Activated CD8-positive, alpha-beta T cell treated with anti-CD3 and anti-CD28 coated beads, Interleukin-2, amount 10 ng/mL, durations not matched to agents 7 days and 5 days (primary cell): ENCODE measurements at places on chromosomes 1 and 21.
A peak's percentile ranks its signal among the peaks of the same experiment; 100 is the strongest.

- no peak for DNase-seq
Measured at GRCh38 chr1:203512848-203513584, 19.1 kb downstream of the OPTC start.

DNA sequence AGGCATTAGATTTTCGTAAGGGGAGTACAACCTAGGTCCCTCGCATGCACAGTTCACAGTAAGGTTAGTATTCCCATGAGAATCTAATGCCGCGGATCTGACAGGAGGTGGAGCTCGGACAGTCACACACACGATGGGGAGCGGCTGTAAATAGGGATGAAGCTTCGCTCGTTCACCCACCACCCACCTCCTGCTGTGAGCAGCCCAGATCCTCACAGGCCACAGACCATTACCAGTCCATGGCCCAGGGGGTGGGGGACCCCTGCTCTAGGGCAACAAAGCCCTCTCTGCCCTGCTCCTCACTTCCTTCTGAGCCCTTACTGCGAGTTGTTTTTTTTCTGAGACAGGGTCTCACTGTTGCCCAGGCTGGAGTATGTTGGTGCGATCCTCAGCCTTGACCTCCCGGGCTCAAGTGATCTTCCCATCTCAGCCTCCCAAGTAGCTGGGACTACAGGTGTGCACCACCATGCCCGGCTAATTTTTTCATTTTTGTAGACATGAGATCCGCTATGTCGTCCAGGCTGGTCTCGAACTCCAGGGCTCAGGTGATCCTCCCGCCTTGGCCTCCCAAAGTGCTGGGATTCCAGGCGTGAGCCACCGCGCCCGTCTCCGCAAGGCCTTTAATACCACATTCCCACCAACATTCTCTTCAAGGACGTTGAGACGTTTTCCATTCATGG lies 21.3 kb downstream of the TRPM2 start:
- no peak for DNase-seq

DNA sequence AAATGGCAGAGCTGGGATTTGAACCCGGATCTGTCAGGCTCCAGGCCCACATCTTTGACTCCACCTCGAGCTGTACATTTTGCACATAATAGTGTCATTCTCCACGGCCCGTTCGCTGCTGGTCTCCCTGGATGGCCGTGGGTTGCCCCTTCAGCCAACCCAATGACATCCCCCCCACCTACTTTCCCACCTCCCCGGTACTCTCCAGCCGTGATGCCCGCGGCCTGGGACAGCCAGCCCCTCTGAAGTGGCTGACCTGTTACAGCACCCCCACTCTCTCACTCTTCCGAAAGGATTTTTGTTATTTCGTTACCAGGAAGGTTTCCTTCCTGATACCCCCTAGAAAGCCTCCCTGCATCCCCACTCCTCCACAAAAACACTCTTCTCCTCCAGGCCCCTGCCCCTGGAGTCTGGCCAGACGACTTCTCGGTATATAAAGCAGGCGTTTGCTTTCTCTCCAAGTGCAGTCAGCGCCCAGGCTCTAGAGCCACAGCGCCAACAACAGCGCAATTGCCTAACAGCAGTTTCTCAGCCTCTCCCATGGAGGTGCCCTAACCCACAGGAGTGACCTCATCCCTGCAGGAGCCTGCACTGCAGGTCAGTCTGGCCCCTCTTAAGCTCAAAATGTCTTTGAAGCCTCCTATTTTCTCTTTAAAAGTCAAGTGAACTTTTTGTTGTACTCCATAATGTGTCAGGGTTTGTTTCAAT lies 14.5 kb upstream of the GJB5 start:
- no peak for DNase-seq

GRCh38 chr1:224358237-224358636 lies 1.6 kb downstream of the CNIH4 start:
- no peak for DNase-seq

GRCh38 chr21:32172106-32172505 lies 106.7 kb downstream of the MIS18A start:
- DNase-seq, result no peak

DNA sequence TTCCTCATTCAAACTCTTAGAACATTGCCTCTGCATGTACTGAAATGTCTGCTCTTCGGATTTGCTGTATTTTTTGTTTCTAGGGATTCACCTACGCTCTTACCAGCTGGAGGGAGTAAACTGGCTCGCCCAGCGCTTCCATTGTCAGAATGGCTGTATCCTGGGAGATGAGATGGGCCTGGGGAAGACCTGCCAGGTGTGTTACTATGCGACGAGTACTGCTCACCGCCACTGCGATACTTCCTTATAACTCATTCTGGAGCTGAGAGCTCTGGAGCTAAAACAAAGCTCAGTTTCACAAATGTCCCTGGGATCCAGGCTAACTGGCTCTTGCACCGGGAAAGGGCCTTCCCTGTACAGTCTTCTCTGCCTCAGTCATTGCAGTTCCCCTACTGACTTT lies 10.1 kb downstream of the CHD1L start:
- DNase-seq, result no peak

GRCh38 chr21:44019568-44019958 lies 7.5 kb downstream of the TRAPPC10 start:
- no peak for DNase-seq

DNA sequence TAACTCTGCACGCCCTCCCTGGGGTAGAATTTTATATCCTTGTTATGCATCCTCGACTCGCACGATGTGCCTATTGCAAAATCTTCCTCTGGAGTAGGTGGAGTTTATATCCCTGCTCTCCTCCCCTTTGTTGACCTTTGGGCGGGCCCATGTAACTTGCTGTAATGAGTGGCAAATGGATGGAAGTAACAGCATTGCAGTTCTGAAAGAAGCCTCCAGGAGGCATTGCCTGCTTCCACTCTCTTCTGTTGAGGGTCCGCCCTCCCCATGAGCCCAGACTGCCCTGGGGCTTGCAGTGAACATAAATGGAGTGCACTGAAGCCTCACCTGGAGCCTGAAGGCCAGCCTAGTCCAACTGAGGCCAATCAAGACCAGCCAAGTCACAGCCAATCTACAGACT lies 62.2 kb upstream of the GRIK3 start:
- no peak for DNase-seq

- no peak for DNase-seq
Measured at GRCh38 chr1:243179720-243180119, 75.4 kb downstream of the CEP170 start.

GRCh38 chr21:45030682-45031570 lies 43.5 kb upstream of the ADARB1 start:
- DNase-seq, result no peak

GRCh38 chr1:222454782-222455181 lies 93.1 kb downstream of the HHIPL2 start:
- DNase-seq, result peak; percentile 22

- no peak for DNase-seq
Measured at GRCh38 chr1:92374223-92374622, 75.4 kb downstream of the RPAP2 start.

DNA sequence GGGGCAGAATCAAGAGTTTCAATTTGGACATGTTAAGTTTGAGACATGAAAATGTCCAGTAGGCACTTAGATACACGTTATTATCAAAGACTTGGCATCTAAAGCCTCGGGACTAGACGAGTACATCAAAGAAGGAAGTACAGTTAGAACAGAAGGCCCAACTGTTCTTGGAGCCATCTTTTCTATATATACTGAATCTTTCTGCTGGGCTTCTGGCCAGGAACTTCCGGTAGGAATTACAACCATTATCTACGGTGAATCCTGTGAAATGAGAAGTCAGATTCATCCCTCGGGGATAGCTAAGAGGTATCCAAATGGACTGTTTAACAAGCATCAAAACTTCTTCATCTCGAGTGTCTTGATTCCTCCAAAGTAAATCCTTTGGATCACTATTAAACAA lies 34.4 kb upstream of the NRDC start:
- no peak for DNase-seq

GRCh38 chr1:15667362-15667761 lies 16.8 kb upstream of the PLEKHM2 start:
- DNase-seq, result no peak

DNA sequence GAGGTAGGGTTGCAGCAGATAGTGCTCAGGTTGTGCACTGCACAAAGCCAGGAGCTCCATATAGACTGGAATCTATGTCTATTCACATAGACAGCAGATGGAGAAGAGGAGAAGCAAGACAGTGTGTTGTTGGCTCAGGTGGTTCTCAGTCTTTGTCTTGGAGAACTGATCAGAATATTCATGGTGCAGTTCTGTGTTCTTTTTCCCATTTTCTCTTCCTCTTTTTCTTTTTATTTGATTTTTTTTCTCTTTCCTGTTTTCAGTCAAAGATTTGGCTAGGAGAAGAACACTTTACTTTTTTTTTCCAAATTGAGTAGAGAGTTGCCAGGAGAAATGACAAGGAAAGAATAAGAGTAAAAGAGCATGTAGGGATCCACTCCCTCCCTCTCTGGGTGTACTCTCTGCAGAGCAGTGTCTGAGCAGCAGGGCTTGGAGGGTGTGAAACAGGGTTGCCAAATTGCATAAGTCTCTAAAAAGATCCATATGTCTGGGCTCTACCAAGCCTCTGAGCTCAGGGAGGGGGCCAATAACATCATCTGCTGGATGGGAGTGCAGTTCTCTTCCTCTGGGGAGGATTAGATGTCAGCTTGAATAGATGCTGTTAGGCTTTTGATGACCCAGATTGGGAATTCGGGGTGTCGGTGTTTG lies 8.7 kb upstream of the CD34 start:
- no peak for DNase-seq
